Caco-2 (cell line): ENCODE measurements at places on chromosomes 2 and 18. TPM values are rescaled to one million over a fixed set of nuclear protein-coding genes. Genes with fewer than 3 reads are reported as not detected.

DNA sequence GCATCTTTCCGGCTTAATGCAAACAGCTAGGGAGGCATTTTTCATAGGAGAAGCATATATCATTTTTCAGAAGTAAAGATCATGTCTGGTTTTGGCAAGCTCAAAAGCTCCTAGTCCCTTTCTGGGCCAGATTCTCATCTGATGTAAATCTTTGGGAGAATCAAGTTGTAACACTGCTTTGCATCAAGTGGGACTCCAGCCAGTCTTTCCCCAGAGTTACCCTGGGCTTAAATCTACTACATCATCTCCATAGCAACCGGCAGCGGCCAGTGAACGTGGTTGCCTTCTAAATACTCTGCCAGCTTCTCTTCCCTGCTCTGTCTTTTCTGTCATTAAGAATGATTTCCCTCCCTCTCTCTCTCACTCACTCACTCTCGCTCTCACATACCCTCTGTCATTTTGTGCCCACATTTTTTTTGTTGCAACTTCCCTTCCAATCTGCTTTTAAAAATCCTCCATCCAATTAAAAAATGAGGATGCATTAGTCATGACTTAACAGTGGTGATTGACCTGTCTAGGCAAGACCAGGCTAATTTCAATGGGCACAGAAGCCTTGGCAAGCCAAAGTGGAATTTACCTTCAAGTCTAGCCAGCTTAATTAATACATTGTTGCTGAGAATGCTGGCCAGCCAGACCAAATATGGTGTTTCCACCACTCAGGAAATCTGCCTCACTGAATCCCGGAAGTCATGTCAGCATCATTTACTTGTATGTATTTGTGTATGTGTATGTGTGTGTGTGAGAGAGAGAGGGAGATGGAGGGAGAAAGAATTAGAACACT lies 93.0 kb downstream of the NRP2 start:
- no peak overlapping the region for H3K4me3 ChIP-seq
- DNase-seq: no peak
- H3K27me3 ChIP-seq: no peaks in the 10 kb centered on the region
- peaks cover 20% of the 10 kb centered on the region for H3K4me1 ChIP-seq
- H3K27ac ChIP-seq: no peak overlapping the region

- no peak overlapping the region for H3K27ac ChIP-seq
- H3K36me3 ChIP-seq: no peaks in the 10 kb centered on the region
- no peak for DNase-seq
- H3K4me1 ChIP-seq: no peaks in the 10 kb centered on the region
- H3K4me3 ChIP-seq: no peak overlapping the region
- H3K27me3 ChIP-seq: no peaks in the 10 kb centered on the region
Measured at GRCh38 chr18:80168346-80168745, 59.3 kb downstream of the ADNP2 start.

DNA sequence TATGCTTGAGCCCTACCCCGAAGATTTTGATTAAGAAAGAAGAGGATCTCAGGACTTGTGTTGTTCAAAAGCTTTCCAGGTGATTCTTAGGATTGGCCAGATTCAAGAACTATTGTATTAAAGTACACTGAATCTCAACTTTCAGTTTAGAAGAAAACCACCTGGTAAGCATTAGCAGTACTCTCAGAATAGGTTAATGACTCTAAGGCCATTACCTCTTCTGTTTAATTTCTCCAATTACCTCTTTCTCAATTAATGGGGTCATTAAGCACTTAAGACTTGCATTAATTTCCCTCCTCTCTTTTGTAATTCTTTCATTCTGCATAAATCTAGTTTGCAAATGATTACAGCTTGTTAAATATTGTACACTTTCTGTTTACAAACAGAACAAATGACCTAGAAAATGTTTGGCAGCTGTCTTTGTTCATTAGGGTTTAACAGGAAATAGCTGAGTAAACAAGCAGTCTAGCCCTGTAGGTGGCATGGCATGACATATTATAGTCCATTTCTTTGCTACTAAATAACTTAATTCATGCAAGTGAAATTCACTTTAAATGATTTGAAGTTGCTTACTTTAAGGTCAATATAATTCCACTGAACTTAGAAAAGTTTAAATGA lies 20.4 kb upstream of the TDRD15 start:
- no peaks in the 10 kb centered on the region for H3K27me3 ChIP-seq
- no peak overlapping the region for H3K27ac ChIP-seq
- H3K4me3 ChIP-seq: no peak overlapping the region
- H3K36me3 ChIP-seq: no peaks in the 10 kb centered on the region
- no peaks in the 10 kb centered on the region for H3K4me1 ChIP-seq

DNA sequence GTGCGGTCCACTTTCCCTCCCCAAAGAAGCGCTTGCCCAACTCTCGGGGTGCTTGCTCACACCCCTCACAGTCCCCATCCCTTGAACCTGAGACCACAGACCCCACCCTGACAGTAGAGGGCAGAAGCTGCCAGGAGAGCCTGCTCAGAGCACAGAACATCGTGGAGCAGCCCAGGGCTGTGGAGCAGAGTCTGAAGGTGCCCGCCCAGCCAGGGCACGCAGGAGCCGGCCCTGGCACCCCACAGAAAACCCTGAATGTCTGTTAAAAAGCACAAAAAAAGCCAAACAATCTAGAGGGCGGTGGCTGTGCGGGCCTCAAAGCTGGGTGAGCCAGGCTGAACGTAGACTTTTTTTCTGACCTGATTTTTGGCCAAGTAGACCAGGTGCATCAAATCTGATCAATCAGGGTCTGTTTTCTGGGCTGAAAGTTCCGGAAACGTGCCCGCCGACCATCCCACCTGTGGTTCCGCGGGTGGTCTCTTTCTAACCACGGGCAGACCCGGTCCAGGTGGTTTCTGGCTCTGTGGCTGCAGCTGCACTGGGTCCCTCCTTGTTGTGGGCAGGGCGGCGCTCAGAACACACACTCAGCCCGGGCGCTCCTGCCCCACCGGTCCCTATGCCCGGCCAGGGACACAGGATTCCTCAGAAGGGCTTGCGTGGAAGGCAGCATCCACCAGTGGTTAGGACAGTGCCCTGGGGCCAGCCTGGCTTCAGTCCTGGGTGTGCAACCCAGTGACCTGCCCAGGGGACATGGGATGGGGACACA lies 66.3 kb downstream of the SLC66A2 start:
- no peak overlapping the region for H3K4me3 ChIP-seq
- no peak for DNase-seq
- H3K27ac ChIP-seq: no peak overlapping the region
- H3K36me3 ChIP-seq: no peaks in the 10 kb centered on the region
- no peaks in the 10 kb centered on the region for H3K4me1 ChIP-seq

GRCh38 chr2:150549381-150549780 lies 61.9 kb upstream of the RND3 start:
- no peak overlapping the region for H3K4me3 ChIP-seq
- H3K27me3 ChIP-seq: no peaks in the 10 kb centered on the region
- no peak overlapping the region for H3K27ac ChIP-seq
- H3K36me3 ChIP-seq: no peaks in the 10 kb centered on the region
- no peak for DNase-seq

GRCh38 chr2:2324119-2324518 lies 7.0 kb downstream of the MYT1L start:
- no peaks in the 10 kb centered on the region for H3K4me1 ChIP-seq
- no peak for DNase-seq
- no peak overlapping the region for H3K4me3 ChIP-seq
- H3K27ac ChIP-seq: no peak overlapping the region
- no peaks in the 10 kb centered on the region for H3K27me3 ChIP-seq

DNA sequence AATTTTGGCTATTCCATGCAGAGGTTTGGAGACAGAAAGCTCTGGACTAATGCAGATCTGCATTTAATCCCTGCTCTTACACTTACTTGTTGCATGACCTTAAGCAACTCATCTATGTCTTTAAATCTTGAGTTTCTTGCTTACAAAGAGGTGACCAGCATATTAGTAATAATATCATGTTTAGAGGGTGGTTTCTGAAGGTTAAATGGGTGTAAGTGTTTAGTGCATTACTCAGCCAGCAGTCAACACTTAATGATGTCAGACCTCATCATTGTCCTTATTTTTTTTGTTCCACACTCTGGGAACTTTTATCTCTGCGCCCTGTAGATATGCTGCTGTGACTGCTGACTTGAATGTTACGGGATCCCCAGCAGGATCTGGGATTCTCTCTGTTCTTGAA lies 1.7 kb downstream of the IL1RL1 start:
- H3K36me3 ChIP-seq: no peaks in the 10 kb centered on the region
- H3K4me3 ChIP-seq: no peak overlapping the region
- no peaks in the 10 kb centered on the region for H3K27me3 ChIP-seq
- no peak overlapping the region for H3K27ac ChIP-seq

DNA sequence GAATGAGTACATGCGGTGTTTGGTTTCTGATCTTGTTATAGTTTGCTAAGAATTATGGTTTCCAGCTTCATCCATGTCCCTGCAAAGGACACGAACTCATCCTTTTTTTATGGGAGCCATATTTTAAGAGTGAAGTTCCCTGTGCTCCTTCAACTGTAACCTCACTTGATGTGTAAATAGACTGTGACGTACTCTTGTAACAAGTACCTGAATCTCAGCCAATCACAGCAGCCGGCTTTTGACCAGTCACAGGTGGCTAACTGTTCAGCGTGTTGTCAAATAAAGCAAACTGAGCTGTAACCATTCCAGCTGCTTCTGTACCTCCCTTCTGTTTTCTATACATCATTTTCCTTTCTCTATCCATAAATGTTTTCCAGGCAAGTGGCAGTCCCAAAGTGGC lies 774.3 kb upstream of the HS6ST1 start:
- no peak overlapping the region for H3K27ac ChIP-seq
- no peaks in the 10 kb centered on the region for H3K4me1 ChIP-seq
- no peak overlapping the region for H3K4me3 ChIP-seq
- DNase-seq: no peak
- no peaks in the 10 kb centered on the region for H3K36me3 ChIP-seq

GRCh38 chr2:4381049-4381448 lies 677.7 kb downstream of the DCDC2C start:
- H3K36me3 ChIP-seq: no peaks in the 10 kb centered on the region
- H3K4me3 ChIP-seq: no peak overlapping the region
- H3K4me1 ChIP-seq: no peaks in the 10 kb centered on the region
- DNase-seq: no peak

GRCh38 chr2:55511508-55512124 lies 7.9 kb upstream of the CFAP36 start:
- DNase-seq: no peak
- no peak overlapping the region for H3K4me3 ChIP-seq
- no peak overlapping the region for H3K27ac ChIP-seq
- no peaks in the 10 kb centered on the region for H3K36me3 ChIP-seq
- no peaks in the 10 kb centered on the region for H3K27me3 ChIP-seq

- H3K27me3 ChIP-seq: no peaks in the 10 kb centered on the region
- H3K36me3 ChIP-seq: no peaks in the 10 kb centered on the region
- no peak for DNase-seq
- H3K4me3 ChIP-seq: no peak overlapping the region
- no peaks in the 10 kb centered on the region for H3K4me1 ChIP-seq
- no peak overlapping the region for H3K27ac ChIP-seq
Measured at GRCh38 chr18:72612894-72613533, 68.9 kb upstream of the CBLN2 start.

DNA sequence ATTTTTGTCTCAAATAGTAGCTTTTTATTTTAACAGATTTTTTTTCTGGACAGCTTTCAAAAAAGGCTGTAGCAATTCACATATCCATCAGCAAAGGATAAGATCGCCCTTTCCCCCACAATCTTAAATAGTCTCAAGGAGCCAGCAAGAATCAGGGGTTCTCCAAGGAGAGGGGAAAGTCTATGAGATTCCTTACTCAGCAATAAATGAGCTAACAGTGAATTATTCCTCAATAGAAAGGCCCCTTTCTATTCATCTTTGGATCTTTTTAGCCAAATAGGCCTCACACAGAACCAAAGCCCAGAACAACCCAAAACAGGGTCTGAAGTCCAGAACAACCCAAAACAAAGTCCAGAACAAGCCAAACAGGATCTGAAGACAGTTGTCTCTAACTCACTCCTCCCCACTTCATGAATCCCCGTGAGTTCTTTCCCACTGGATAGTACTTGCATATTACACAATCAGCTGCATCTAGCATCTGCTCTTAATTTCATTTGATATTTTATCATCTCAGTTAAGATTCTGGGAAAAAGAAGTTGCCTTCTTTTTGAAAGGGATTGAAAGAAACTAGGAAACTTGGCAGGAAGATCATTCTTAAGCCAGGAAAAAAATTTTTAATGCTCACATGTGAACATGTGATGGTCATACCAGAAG lies 3.4 kb upstream of the DHRS9 start:
- DNase-seq: no peak
- no peaks in the 10 kb centered on the region for H3K27me3 ChIP-seq

GRCh38 chr2:20449501-20450200 lies 2.8 kb downstream of the RHOB start:
- no peak overlapping the region for H3K27ac ChIP-seq
- no peak overlapping the region for H3K4me3 ChIP-seq
- H3K4me1 ChIP-seq: peaks cover 21% of the 10 kb centered on the region
- H3K36me3 ChIP-seq: no peaks in the 10 kb centered on the region
- no peak for DNase-seq
- no peaks in the 10 kb centered on the region for H3K27me3 ChIP-seq

GRCh38 chr2:206533977-206534376 lies 90.6 kb downstream of the ADAM23 start:
- H3K27ac ChIP-seq: no peak overlapping the region
- no peaks in the 10 kb centered on the region for H3K27me3 ChIP-seq
- no peak for DNase-seq
- H3K4me1 ChIP-seq: no peaks in the 10 kb centered on the region; the same call in 1 of the 2 replicates
- no peak overlapping the region for H3K4me3 ChIP-seq

GRCh38 chr2:152480821-152481399 lies 145.9 kb downstream of the FMNL2 start:
- H3K4me1 ChIP-seq: peaks cover 45% of the 10 kb centered on the region
- no peaks in the 10 kb centered on the region for H3K27me3 ChIP-seq
- DNase-seq: no peak
- no peak overlapping the region for H3K4me3 ChIP-seq

DNA sequence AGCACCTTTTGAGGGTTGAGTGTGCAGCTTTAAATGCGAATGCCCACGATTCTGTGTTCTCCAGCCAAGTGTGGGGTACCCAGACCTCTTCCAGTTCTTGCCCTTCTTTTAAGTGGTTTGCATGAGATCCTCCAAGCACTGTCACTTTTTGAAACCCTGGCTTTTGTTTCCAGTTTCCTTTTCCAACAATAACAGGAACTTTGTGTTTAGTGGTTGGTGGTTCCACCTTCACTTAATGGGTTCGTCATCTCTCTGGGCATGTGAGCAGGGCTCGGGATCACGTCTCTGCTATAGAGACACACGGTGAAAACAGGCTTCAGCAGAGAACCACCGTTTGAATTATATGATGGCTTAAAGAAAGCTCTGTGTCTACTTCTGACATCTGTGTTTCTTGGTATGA lies 197.6 kb downstream of the LDLRAD4 start:
- H3K27me3 ChIP-seq: no peaks in the 10 kb centered on the region; the same call in 1 of the 2 replicates
- no peak for DNase-seq
- no peak overlapping the region for H3K27ac ChIP-seq
- H3K4me1 ChIP-seq: no peaks in the 10 kb centered on the region

Gene TXNDC2
- not detected in 2 replicates for total RNA-seq

Gene MARCHF7
- total RNA-seq: 82.6 and 90.7 TPM in 2 replicates

Gene ITGA4
- total RNA-seq: not detected in 2 replicates

Gene PNKD
- 39.2 and 42.9 TPM in 2 replicates for total RNA-seq
